Stimulated activated CD4-positive, alpha-beta T cell treated with anti-CD3 and anti-CD28 coated beads, Interleukin-12 subunit alpha, Interleukin-12 subunit beta, amount 100 ng/mL, for 48 hours (primary cell): ENCODE measurements at places on chromosomes 6 and 20.

GRCh38 chr6:21666201-21666691, 72.7 kb downstream of the SOX4 start:
- DNase-seq: no peak

DNA sequence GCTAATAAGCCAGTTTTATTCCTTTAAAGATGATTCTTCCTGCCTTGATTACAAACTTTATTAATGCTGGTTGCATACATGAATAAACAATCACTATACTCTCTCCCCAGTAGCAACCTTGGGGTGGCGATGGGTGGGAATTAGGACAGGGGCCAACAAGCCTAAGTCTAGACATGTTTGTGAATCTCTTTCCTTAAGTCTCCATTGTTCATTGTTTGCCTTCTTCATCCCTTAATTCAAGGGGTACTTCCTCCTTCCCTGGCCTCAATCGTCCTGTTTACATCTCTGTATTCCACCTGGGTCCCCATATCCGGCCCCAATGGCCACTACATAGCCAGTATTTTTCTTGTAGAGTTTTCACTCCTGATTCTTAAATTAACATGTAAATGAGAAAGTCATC, 66.0 kb downstream of the ARHGAP18 start:
- DNase-seq: no peak

DNA sequence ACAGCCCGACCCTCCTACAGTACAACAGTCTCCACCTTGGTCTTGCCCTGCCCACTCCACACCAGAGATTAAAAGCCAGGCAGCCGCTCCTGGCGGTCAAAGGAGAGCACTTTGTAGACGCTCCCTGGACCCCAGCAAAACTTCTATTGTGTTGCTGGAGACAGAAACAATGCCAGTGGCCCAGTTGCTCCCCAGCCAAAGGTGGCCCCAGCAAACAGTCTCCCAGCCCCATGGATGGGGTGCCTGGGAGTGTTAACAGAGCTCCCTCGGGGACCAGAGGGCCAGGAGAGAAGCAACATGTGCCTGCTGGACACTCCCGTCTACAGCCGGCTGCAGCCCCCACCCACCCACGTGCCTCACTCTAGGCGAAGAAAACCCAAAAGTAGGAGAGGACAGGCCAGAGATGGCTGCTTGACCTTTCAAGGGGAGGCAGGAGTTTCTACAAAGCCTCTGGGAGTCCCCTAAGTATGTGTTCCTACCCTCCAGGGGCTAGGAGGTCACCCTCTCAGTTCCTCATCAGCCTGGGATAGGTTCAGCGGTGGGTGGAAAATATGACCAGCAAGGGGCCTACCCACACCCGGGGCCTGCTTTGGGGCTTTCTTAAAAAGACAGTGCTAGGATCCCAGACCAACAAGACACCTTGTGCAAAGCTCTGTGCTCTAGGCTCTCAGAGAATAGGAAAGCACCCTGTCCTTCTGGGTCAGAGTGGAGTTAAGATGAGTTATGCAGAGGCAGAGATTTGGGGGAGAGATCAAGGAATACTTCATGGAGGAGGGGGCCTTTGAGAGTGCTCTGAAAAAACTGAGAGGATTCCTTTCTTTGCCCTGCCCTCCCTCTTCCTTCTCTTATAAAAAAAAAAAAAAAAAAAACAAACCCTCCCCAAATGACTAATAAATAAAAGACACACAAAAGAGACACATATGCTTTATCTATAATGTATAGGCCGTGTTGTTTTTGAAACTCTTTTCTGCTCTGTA, 19.0 kb upstream of the PREX1 start:
- DNase-seq: peak; percentile 54

DNA sequence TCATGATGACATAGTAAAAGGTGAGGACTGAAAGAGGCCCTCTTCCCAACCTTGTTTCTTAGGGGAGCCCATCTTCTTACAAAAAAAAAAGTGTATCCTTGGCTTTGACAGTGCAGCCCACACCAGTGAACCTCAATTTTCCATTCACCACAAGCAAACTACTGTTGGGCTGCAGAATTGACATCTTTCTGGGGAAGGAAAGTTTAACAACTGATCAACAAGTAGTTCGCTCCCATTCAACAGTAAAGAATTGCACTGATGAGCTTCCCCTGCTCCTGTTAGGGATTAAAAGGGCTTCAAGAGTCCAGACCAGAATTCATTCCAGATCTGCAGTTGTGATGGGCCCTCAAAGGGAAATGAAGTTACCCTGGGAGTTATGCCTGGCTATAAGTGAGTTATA, 13.9 kb upstream of the CLIC5 start:
- DNase-seq: no peak

DNA sequence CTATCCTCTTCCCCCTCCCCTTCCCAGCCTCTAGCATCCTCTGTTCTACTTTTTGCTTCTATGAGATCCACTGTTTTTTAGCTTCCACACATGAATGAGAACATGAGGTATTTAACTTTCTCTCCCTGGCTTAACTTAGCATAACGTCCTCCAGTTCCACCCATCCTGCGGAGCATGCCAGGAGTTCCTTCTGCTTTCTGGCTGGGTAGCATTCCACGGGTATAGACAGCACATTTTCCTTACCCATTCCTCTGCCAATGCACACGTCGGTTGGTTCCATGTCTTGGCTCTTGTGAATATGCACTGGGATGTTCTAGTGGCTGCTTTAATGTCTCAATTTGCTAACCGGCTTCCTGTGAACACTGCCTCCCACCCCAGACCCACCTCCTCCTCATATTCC, 13.2 kb upstream of the CCR6 start:
- no peak for DNase-seq

GRCh38 chr6:108564178-108564577, 3.5 kb downstream of the FOXO3 start:
- DNase-seq: peak; percentile 13

- no peak for DNase-seq
Observed at GRCh38 chr6:43093436-43094289, 17.5 kb downstream of the PTK7 start.
